MCF 10A (cell line): ENCODE measurements at places on chromosomes 7 and 10. TPM values are rescaled to one million over a fixed set of nuclear protein-coding genes. Genes with fewer than 3 reads are reported as not detected.

GRCh38 chr10:83930-84530, 34.9 kb upstream of the TUBB8 start:
- no peak for DNase-seq

DNA sequence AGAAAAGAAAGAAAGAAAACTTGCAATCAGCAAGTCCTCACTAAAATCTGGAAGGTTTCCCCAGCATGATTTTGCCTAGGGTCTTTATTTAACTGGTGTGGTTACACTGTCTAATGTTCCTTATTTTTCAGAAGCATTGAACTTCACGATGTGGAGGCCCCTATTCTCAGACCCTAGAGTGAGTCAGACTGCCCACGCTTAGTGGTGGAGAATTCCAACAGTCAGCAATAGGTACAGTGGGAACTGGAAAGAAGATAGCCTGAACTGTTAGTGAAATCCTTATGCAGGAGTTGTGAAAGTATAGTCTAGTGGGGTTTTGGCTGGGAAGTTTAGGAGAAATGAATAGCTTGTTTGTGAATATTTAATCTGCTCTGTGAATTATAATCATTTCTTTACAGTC, 115.0 kb downstream of the FZD1 start:
- no peak for DNase-seq

GRCh38 chr10:115867305-115867704, 405.7 kb downstream of the GFRA1 start:
- DNase-seq: no peak

GRCh38 chr10:89574368-89574767, 39.0 kb upstream of the SLC16A12 start:
- peak; percentile 31 for DNase-seq

GRCh38 chr7:49780953-49781352, 7.5 kb downstream of the VWC2 start:
- DNase-seq: no peak

Gene ZNF786
- total RNA-seq: 5.6 and 6.7 TPM in 2 replicates

Gene SORBS1
- 0.61 and 1.0 TPM in 2 replicates for total RNA-seq

Gene CALY
- total RNA-seq: not detected in 2 replicates

Gene ADCY1
- total RNA-seq: 0.61 and 0.79 TPM in 2 replicates
